GM12891 (cell line): ENCODE measurements at places on chromosomes 2 and 18.

DNA sequence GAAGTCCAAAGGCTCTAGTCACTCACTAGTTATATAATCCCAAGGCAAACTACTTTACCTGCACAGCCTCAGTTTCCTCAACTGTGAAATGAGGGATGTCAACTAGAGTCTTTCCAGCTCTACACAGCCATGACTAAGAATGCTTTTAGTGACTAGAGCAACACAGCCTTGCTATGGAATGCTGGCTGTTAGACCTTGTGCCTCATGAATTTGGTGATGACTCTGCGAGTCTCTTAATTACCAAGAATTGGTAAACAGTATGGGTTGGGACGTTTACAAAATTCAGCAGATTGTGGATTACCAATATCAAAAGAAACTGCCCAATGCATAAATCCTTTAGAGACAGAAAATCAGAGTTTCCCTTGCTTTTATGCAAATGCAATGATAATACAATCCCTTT, 163.7 kb downstream of the ASXL3 start:
- no peak for DNase-seq

DNA sequence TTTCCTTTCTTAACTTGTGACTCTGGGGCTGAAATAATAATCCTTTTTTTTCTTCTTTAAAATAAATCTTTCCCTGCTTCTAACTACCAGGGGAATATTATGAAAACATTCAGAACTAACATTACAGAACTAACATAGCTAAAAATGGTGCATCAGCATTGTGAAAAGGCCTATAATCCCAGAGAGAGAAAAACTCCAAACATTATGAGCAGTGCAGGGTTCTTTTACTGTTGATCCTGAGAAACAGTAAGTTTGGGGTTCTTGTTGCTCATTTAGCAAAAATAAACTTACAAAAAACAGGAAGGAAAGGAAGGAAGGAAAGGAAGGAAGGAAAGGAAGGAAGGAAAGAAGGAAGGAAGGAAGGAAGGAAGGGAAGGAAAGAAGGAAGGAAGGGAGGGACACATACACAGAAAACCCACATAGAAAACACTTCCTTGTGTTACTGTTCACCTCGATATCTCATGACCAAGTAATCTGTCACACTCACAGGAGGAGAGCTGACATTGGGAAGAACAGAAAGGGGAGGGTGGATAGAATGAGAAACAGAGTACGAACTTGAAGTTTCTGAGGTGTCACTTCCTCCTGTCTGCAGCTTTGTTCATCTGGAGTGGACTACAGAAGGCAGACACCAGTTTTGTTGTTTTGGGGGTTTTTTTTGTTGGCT, 18.4 kb upstream of the PIK3C3 start:
- no peak for DNase-seq

DNA sequence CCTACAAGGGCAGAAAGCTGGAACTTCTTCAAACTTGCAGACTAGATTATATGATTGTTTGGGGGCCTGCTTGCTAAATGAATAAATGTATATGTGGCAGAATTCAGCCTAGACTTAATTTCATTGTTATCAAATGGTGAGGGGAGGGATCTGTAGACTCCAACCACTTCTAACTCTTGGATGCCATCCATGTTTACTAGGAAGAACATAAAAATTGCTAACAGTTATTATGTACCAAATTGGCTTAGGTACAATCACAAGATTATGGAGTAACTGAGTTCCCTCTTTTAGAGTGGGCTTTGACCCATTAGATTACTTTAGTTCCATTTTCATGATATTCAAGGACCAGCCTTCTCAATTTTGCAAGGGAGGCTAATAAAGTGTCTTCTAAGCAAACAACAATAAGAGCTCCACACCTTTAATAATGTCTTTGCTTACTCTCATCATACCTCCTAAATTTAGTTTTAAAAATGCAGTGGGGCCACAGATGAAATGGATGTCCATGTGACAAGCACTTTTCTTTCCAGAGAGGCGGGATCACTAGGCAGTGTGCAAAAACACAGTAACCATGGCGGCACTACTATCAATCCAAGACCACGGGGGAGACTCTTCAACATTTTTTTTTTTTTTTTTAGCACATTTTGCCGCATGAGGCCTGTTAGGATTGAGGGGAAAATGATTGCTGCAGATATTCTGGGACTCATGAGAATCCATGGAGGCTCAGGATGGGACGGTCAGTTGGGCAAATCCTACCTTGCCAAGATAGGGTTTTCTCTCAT, 217.6 kb upstream of the SPRED2 start:
- no peak for DNase-seq

GRCh38 chr18:3328532-3328931, 66.6 kb downstream of the MYL12B start:
- no peak for DNase-seq

DNA sequence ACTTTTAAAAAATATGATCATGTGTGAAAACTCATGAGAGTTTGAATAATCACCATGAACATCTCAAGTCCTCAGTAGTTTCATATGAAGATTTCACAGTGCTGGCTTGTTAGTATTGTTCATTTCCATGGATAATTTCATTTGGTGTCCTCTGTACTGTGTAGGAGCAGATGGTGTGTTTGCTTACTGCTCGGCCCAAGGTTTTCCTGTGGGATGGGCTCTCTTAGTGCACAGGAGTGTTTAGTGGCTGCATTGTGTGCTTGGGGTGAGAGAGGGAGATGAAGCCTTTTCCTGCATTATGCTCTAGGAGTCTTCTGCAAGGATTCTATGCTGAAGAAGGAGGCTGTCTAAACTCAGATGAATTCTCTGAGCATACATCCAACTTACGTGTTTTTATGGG, 270.6 kb downstream of the SOCS6 start:
- no peak for DNase-seq

- DNase-seq: no peak
These were observed 15.2 kb upstream of the LBH start for GRCh38 chr2:30216157-30216556.
